ENCODE measurements at places on chromosomes 3 and 15. TPM values are rescaled to one million over a fixed set of nuclear protein-coding genes. Genes with fewer than 3 reads are reported as not detected.

The ABHD17C gene
- 5.4 TPM for total RNA-seq

The CHAC1 gene
- 2.7 TPM for total RNA-seq

The PSMA4 gene
- total RNA-seq: 158 TPM

The ALDH1A3 gene
- 82.6 TPM for total RNA-seq

The NR2E3 gene
- 0.09 TPM for total RNA-seq

All from endothelial cell of coronary artery (primary cell).